ENCODE measurements at places on chromosomes 2 and 18. TPM values are rescaled to one million over a fixed set of nuclear protein-coding genes. Genes with fewer than 3 reads are reported as not detected.
A peak's percentile ranks its signal among the peaks of the same experiment; 100 is the strongest.

The TDRD15 gene
- not detected for total RNA-seq

The ZNF396 gene
- 0.48 TPM for total RNA-seq

The AOX1 gene
- total RNA-seq, result 4.1 TPM

DNA sequence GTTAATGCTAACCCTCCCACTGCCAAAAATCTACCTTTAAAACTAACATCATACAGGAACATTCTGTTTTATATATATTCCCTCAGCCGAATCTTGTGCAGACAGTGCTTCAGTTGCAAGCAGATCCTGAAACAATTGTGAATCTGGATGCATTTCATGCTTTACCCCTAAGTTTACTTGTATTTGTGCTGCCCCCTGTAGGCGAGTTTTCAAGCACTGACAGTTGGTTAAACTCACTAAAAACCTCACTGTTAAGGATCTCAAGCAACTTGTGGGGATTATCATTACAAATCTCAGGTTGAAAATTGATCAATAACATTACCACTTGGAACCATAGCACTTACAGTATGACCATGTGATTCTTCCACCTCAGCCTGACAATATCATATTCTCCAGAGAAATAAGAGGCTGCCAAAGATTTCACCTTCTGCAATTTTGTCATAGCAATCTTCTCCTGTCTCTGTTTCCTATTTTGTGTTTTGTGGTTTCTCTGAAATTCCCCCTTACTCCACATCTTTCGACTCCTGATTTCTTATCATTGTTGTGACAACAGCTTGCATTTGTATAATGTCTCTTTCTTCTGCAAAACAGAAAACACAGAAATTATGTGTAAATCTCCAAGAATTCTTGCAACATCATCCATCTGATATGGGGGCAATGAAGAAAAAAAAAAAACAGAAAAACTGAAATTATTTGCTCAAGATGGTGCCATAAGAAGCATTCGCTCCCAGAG, 354.6 kb upstream of the SETBP1 start:
- peak; percentile 42 for DNase-seq
